Neural cell (in vitro differentiated cells): ENCODE measurements at places on chromosomes 3 and 15. TPM values are rescaled to one million over a fixed set of nuclear protein-coding genes. Genes with fewer than 3 reads are reported as not detected.

The LMCD1 gene
- 3.4 and 3.5 TPM in 2 replicates for polyA plus RNA-seq

The CRELD1 gene
- 48.9 and 59.8 TPM in 2 replicates for polyA plus RNA-seq

The RPL39L gene
- 9.8 and 19.9 TPM in 2 replicates for polyA plus RNA-seq

The KCNMB3 gene
- 0.16 TPM in 1 of 2 replicates, not detected in the other for polyA plus RNA-seq

The ROPN1 gene
- polyA plus RNA-seq: not detected in 2 replicates

The DET1 gene
- polyA plus RNA-seq: 12.9 and 16.7 TPM in 2 replicates

The GHSR gene
- not detected in 2 replicates for polyA plus RNA-seq

The PXYLP1 gene
- polyA plus RNA-seq: 93.9 and 109 TPM in 2 replicates

The DRD3 gene
- 0.18 TPM in 1 of 2 replicates, not detected in the other for polyA plus RNA-seq

The ZBTB38 gene
- 14.8 and 18.7 TPM in 2 replicates for polyA plus RNA-seq

The SAMD7 gene
- not detected in 2 replicates for polyA plus RNA-seq
